ENCODE measurements at places on chromosomes 16 and 17. TPM values are rescaled to one million over a fixed set of nuclear protein-coding genes. Genes with fewer than 3 reads are reported as not detected.

CCL8 gene
- total RNA-seq, result not detected

TM4SF5 gene
- not detected for total RNA-seq

C1QTNF8 gene
- not detected for total RNA-seq

LRRC37A gene
- 4.5 TPM for total RNA-seq

KRTAP9-4 gene
- total RNA-seq, result not detected

LUC7L gene
- 44.1 TPM for total RNA-seq

RNU2-1 gene
- total RNA-seq, result not detected

CPHXL2 gene
- total RNA-seq, result not detected

KRTAP1-1 gene
- not detected for total RNA-seq

SLC13A5 gene
- total RNA-seq, result under 0.01 TPM

SPATA32 gene
- not detected for total RNA-seq

EXOC3L1 gene
- not detected for total RNA-seq

CCP110 gene
- 15.1 TPM for total RNA-seq

CORO1A gene
- 3.5 TPM for total RNA-seq

ZNF597 gene
- 5.2 TPM for total RNA-seq

MYH8 gene
- not detected for total RNA-seq

KRT16 gene
- not detected for total RNA-seq

MPP2 gene
- 1.3 TPM for total RNA-seq

MYH11 gene
- total RNA-seq, result 0.64 TPM

EPN3 gene
- total RNA-seq, result under 0.01 TPM

DNAAF1 gene
- total RNA-seq, result not detected

RCVRN gene
- not detected for total RNA-seq

LRRC46 gene
- under 0.01 TPM for total RNA-seq

TBC1D3C gene
- total RNA-seq, result not detected

GRAPL gene
- total RNA-seq, result 0.43 TPM

TMC5 gene
- total RNA-seq, result not detected

ABCA3 gene
- total RNA-seq, result 0.97 TPM

RAMP2 gene
- not detected for total RNA-seq

AOC2 gene
- 0.43 TPM for total RNA-seq

Measured in fibroblast of villous mesenchyme (primary cell).